ENCODE measurements at places on chromosomes 16 and 17. TPM values are rescaled to one million over a fixed set of nuclear protein-coding genes. Genes with fewer than 3 reads are reported as not detected.

- no peak overlapping the region for H3K4me3 ChIP-seq
- peaks cover 10% of the 10 kb centered on the region for H3K4me1 ChIP-seq
- H3K27me3 ChIP-seq, result no peaks in the 10 kb centered on the region
- no peak for DNase-seq
- H3K36me3 ChIP-seq, result peaks cover 6% of the 10 kb centered on the region
These were observed 153.9 kb upstream of the CHMP6 start for GRCh38 chr17:80837711-80838110.

DNA sequence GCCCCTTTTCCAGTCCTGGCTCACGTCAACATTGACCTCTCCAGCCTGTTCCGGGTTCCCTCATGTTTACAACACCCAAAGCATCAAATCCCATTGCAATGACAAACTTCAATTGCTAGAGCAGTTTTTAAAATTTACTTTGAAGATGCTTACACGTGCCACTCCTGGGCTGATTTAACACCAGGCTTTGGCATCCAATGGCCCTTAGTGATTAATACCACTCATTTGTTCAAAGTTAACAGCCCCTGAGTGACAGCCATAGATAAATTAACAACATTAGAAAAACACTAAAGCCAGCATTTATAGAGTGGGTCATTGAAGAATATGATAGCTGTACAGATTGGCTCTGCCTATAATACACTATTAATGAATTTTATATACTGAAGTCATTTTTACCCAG, 135.1 kb downstream of the PMP22 start:
- H3K4me1 ChIP-seq, result no peaks in the 10 kb centered on the region
- no peak overlapping the region for H3K27ac ChIP-seq
- H3K27me3 ChIP-seq, result no peaks in the 10 kb centered on the region

DNA sequence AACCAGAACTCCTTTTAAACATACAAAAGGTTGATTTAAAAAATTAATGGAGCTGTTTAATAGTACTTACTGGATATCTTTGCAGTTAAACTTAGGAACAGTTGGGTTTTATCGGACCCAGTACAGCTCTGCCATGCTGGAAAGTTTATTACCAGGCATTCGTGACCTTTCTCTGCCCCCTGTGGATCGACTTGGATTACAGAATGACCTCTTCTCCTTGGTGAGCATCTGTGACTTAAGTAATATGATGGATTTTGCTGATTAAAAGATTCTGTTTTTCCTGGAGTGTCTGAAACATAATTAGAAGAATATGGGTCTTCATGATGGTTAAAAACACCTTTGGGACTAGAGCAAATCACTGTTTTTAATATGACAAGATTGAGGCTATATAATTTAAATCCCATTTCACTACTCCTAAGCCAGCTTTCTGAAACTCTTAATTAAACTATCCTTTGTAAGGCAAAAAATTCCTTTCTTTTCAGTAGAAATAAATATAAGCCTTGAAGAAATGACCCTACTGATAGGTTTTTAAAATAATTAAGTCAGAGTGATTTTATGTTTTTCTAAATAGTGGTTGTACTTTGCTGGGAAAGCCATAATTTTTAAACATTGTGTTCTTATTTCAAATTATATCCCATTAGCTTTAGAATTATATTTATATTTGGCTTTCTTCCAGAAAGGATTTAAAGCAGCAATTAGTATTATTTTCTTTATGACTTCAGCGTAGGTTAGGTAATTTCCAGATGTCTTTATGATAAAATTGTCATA, 45.7 kb upstream of the KPNB1 start:
- H3K36me3 ChIP-seq, result peaks cover 77% of the 10 kb centered on the region
- no peak overlapping the region for H3K4me3 ChIP-seq
- H3K4me1 ChIP-seq, result peaks cover 21% of the 10 kb centered on the region
- no peak for DNase-seq

GRCh38 chr16:69225121-69225520, 38.2 kb downstream of the SNTB2 start:
- no peak for DNase-seq
- H3K36me3 ChIP-seq, result no peaks in the 10 kb centered on the region
- no peak overlapping the region for H3K27ac ChIP-seq
- H3K27me3 ChIP-seq, result no peaks in the 10 kb centered on the region
- peaks cover 27% of the 10 kb centered on the region for H3K4me1 ChIP-seq
- H3K4me3 ChIP-seq, result no peak overlapping the region

- H3K27ac ChIP-seq, result no peak overlapping the region
- H3K4me1 ChIP-seq, result 0 out of 2 replicates have a peak, but pooled peaks cover 6% of the 10 kb centered on the region
- H3K4me3 ChIP-seq, result no peak overlapping the region
- no peak for DNase-seq
These were observed 43.4 kb downstream of the LMF1 start for GRCh38 chr16:927406-927805.

DNA sequence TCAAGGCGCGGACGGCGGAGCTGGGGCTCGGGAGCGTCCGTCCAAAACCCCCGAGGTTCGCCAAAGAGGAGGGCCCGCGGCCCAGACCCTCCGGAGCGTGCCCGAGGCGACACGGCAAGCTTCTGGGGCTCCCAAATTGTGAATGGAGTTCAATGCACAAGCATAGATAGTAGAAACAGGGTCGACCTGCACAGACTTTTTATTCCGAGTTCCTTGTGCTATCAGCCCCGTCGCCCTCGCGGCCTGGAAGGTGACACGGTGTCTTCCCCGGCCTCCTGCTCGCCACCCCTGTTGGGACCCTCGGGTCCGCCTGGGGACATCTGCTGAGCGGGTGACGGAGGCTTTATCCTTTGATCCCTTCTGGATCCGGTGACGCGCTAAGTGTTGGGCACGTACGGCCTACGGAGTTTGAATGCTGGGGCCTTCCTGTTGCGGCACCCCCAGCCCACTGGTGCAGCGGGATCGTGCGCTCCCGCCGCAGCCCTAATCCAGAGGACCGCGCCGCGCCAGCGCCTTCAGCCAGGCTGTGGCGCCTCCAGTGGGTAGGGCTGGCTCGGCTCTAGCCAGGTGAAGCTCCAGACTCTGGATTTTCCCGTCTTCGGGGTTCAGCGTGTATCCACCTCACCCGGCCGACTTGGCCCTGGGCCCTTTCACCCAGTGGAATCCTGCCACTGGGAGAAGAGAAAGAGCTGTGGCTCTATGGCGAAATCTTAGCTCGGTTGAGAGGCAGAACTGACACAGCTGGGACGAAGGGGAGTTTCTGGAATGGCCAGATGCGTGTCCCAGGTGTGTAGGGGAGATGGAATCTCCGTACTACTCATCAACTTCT, 17.0 kb upstream of the NTN1 start:
- no peaks in the 10 kb centered on the region for H3K36me3 ChIP-seq
- peaks cover 11% of the 10 kb centered on the region for H3K27me3 ChIP-seq
- H3K27ac ChIP-seq, result no peak overlapping the region
- no peaks in the 10 kb centered on the region for H3K4me1 ChIP-seq

- DNase-seq, result no peak
- H3K27ac ChIP-seq, result no peak overlapping the region
- no peaks in the 10 kb centered on the region for H3K4me1 ChIP-seq
- no peak overlapping the region for H3K4me3 ChIP-seq
These were observed 10.0 kb downstream of the DEF8 start for GRCh38 chr16:89958596-89958995.

GRCh38 chr17:28895794-28896447, 1.6 kb downstream of the FLOT2 start:
- H3K36me3 ChIP-seq, result peaks cover 5% of the 10 kb centered on the region
- DNase-seq, result no peak
- H3K4me1 ChIP-seq, result peaks cover 41% of the 10 kb centered on the region
- H3K4me3 ChIP-seq, result peak overlapping the region; percentile 93
- no peak overlapping the region for H3K27ac ChIP-seq

GRCh38 chr16:35626041-35626440, 2166.6 kb downstream of the TP53TG3F start:
- no peaks in the 10 kb centered on the region for H3K36me3 ChIP-seq
- no peak overlapping the region for H3K4me3 ChIP-seq
- no peaks in the 10 kb centered on the region for H3K4me1 ChIP-seq
- no peaks in the 10 kb centered on the region for H3K27me3 ChIP-seq
- no peak overlapping the region for H3K27ac ChIP-seq

GRCh38 chr16:72282362-72282761, 110.4 kb upstream of the PMFBP1 start:
- H3K27me3 ChIP-seq, result no peaks in the 10 kb centered on the region
- H3K27ac ChIP-seq, result no peak overlapping the region
- H3K4me3 ChIP-seq, result no peak overlapping the region
- H3K36me3 ChIP-seq, result 0 out of 2 replicates have a peak, but pooled peaks cover 2% of the 10 kb centered on the region
- DNase-seq, result no peak

GRCh38 chr16:30786115-30786935, 680 bp downstream of the ZNF629 start:
- H3K36me3 ChIP-seq, result peaks cover 19% of the 10 kb centered on the region
- H3K27me3 ChIP-seq, result no peaks in the 10 kb centered on the region
- peak overlapping the region; percentile 99 for H3K4me3 ChIP-seq
- H3K4me1 ChIP-seq, result peaks cover 30% of the 10 kb centered on the region

GRCh38 chr17:79509008-79509407, 101.8 kb downstream of the RBFOX3 start:
- H3K36me3 ChIP-seq, result no peaks in the 10 kb centered on the region
- H3K4me3 ChIP-seq, result no peak overlapping the region
- H3K4me1 ChIP-seq, result no peaks in the 10 kb centered on the region
- no peak overlapping the region for H3K27ac ChIP-seq
- no peak for DNase-seq

DNA sequence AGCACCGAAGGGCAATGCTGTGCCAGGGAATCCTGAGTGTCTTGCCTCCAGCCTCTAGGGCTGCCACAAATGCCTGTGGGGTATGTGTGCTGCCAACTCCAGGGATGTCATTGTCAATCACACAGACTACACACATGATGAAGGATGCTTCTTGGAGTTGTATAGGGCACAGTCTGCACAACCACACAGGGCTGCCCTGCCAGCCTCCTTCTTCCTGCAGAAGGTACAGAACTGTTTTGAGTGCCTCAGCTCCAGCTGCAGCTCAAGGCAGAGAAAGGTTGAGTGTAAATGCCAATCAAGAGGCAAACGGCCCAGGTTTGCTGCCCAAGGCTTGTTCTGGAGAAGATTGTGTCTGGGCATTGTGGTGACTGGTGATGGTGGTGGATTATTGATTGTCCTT, 15.6 kb downstream of the SCNN1B start:
- H3K27me3 ChIP-seq, result peaks cover 32% of the 10 kb centered on the region
- no peaks in the 10 kb centered on the region for H3K4me1 ChIP-seq
- no peak for DNase-seq
- H3K4me3 ChIP-seq, result no peak overlapping the region
- H3K27ac ChIP-seq, result no peak overlapping the region
- no peaks in the 10 kb centered on the region for H3K36me3 ChIP-seq

- H3K4me3 ChIP-seq, result no peak overlapping the region
- H3K4me1 ChIP-seq, result no peaks in the 10 kb centered on the region
- H3K36me3 ChIP-seq, result no peaks in the 10 kb centered on the region
- no peak for DNase-seq
- peaks cover 13% of the 10 kb centered on the region for H3K27me3 ChIP-seq
- no peak overlapping the region for H3K27ac ChIP-seq
These were observed 4.6 kb upstream of the PYDC1 start for GRCh38 chr16:31221357-31222160.

DNA sequence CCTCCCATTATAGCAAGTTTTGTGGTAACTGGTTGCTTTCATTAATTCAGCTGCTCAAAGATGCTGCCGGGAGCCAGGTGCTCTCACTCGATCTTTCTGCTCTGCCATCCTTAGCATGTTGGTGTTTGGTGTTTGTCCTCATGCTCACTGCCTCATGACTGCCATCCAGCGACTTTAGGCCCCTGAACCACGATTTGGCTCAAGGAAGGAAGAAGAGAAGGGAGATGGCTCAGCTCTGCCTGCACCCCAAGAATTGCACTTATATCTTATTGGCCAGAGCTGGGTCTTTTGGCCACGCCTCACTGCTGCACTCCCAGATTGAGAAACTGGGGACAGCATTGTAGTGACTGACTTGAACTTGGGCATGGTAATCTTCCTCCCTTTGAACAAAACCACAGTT, 52.7 kb downstream of the ARSG start:
- H3K27me3 ChIP-seq, result no peaks in the 10 kb centered on the region
- H3K36me3 ChIP-seq, result no peaks in the 10 kb centered on the region
- H3K4me1 ChIP-seq, result peaks cover 27% of the 10 kb centered on the region
- DNase-seq, result no peak

GRCh38 chr17:83081684-83082201, 2.3 kb downstream of the METRNL start:
- no peaks in the 10 kb centered on the region for H3K36me3 ChIP-seq
- H3K4me3 ChIP-seq, result no peak overlapping the region
- H3K27ac ChIP-seq, result no peak overlapping the region

DNA sequence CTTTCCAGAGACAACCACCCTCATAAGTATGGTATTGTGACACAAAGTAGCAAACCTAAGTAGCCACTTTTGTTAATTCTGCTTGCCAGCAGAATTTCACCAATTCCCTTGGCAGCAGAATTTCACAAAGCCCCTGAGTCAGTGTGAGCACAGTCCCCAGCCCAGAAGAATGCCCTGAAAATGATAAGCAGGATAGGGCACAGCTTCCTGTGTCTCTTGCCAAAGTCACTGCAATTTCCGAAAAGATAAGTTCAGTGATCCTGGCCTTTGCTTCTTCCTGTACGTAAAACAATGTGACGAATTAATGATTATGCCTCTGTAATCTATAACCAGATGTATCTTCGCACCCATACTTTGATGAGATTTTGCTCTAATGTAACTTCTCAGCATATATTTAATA, 16.0 kb upstream of the WIPF2 start:
- no peak overlapping the region for H3K4me3 ChIP-seq
- H3K27ac ChIP-seq, result peak overlapping the region; percentile 0
- no peak for DNase-seq

SDR42E1 gene
- total RNA-seq, result 0.01 TPM

SMURF2 gene
- 24.3 TPM for total RNA-seq

CFAP119 gene
- total RNA-seq, result 6.4 TPM

MFAP4 gene
- total RNA-seq, result not detected

SMIM22 gene
- total RNA-seq, result not detected

METRN gene
- 46.1 TPM for total RNA-seq

PRKCB gene
- total RNA-seq, result not detected

SCGB1C2 gene
- total RNA-seq, result not detected

PNMT gene
- total RNA-seq, result not detected

TPSD1 gene
- total RNA-seq, result not detected

CCL3 gene
- total RNA-seq, result not detected

TAT gene
- 1.6 TPM for total RNA-seq
